ENCODE measurements at places on chromosomes 7 and 10.

DNA sequence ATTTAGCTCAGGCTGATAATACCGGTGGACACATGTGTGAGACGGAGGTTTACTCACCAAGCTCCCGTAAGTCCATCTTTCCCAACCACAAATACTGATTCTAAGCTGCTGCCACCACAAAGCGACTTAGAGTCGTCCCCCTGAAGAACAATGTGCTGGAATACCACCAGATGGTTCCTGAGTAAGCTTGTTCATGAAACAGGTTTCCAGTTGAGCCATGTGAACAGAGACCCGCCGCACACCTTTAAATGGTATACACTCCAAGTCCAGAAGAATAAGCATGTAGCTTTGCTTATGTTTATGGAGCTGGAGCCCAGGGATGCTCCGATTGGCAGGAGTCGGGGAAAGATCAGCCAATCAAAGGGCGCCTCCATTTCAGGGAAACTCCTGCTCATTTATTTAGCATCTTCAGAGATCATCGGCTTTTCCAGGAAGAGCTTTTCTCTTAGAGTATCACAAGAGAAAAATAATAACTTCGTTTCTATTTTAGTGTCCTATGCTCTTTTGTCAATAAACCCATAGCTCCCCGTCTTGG is 261.6 kb upstream of the AOAH start:
- no peak for DNase-seq

DNA sequence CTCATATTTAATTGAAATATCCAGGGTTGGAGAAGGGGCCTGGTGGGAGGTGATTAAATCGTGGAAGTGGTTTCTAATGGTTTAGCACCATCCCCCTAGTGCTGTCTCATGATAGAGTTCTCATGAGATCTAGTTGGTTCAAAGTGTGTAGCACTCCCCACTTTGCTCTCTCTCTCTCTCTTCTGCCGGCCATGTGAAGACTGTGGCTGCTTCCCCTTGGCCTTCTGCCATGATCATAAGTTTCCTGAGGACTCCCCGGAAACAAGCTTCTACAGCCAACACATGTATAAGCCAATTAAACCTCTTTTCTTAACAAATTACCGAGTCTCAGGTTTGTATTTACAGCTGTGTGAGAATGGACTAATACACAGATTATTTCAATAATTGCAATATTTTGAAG is 305.8 kb upstream of the KCND2 start:
- DNase-seq: no peak

DNA sequence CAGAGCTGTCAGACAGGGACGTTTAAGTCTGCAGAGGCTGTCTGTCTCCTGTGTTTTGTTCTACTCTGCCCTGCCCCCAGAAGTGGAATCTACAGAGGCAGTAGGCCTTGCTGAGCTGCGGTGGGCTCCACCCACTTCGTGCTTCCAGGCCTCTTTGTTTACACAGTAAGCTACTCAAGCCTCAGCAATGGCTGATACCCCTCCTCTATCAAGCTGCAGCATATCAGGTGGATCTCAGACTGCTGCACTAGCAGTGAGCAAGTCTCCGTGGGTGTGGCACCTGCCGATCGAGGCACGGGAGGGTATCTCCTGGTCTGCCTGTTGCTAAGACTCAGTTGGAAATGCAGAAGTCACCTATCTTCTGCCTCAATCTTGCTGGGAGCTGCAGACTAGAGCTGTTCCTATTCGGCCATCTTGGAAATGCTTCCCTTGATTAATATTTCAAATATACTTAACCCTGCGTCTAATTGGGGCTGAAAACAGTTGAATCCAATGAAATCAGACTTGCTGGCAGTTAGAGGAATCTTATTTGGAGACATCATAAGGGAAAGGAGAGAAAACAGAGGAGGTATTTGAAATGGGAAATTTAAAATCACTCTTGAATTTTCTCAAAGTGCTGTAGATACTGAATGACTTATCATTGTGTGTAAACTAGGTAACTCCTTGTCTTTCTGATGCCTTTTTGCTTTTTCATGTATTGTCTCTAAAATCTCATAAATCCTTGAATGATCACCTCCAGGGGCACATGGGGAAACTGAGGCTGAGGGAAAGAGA is 13.8 kb upstream of the CYP3A5 start:
- DNase-seq: no peak

DNA sequence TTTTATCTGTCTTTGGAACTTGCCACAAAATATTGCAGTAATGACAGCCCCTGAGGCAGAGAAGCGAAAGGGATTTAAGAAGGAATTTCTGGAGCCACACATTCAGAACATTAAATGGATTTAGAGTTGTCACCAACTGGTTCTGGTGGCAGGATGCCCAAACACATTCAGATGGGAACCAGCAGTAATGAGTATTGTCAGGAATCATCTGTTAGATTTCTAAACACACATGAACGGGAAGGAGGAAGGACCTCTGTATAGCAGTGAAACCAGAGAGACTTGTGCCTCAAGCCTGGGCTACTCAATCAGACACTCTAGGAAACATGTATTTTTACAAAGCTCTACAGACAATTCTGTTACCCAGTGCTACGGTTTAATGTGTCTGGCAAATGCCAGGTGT is 103.8 kb upstream of the CCNY start:
- no peak for DNase-seq

- no peak for DNase-seq
Observed at GRCh38 chr7:2404714-2405119, 1.3 kb downstream of the CHST12 start.

GRCh38 chr10:126052171-126052570 is 155.8 kb downstream of the FANK1 start:
- no peak for DNase-seq

DNA sequence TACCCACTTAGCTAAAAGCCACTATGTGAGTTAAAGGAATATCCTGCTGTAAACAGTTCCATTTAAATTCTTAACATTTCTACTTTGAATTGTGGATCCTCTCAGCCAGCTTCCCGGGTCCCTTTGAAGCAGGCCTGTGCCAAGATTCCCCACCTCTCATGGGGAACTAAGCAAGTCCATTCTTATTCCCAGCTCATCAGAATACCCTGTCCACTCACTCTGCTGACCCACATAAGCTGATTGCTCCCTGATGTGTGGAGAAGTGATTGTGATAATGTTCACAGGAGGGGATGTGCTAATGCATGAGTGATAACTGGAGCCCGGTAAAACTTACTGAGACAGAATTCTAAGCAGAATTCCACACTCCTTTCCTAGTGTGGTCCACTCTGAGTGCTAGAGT is 709.7 kb downstream of the CNTNAP2 start:
- no peak for DNase-seq

DNA sequence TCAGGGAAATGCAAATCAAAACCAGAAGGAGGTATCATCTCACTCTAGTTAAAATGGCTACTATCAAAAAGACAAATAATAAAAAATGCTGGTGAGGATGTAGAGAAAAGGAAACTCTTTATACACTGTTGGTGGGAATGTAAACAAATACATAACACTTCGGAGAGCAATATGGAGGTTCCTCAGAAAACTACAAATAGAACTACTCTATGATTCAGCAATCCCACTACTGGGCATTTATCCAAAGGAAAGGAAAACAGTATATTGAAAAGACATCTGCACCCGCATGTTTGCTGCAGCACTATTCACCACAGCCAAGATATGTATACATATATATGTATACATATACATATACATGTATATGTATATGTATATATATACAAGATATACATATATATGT is 94.2 kb downstream of the C10orf90 start:
- DNase-seq: no peak

GRCh38 chr10:78505657-78506056 is 472.0 kb downstream of the RPS24 start:
- DNase-seq: no peak

DNA sequence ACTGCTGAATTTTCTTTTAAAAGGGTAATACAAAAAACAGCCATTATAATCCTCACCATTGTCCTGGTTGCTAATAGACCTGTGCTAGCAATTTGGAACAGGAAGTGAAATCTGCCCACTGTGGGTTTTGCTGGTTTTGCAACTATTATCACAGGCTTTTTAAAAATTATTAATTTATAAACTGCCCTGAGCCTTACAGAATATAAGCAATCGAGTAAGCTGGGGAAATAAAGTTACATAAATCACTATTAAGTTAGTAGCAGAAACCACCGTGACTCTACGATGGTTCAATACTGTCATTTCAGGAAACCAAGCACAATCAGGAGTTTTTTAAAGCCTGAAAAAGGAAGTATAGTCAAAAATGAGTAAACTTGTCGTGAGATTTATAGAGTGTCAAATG is 62.3 kb downstream of the TMEM26 start:
- DNase-seq: no peak

- no peak for DNase-seq
Observed at GRCh38 chr10:21528236-21529031, 3.0 kb upstream of the SKIDA1 start.

GRCh38 chr7:157373493-157373892 is 36.7 kb downstream of the DNAJB6 start:
- no peak for DNase-seq
